HAP-1 (cell line): ENCODE measurements at places on chromosomes 12 and 14.

DNA sequence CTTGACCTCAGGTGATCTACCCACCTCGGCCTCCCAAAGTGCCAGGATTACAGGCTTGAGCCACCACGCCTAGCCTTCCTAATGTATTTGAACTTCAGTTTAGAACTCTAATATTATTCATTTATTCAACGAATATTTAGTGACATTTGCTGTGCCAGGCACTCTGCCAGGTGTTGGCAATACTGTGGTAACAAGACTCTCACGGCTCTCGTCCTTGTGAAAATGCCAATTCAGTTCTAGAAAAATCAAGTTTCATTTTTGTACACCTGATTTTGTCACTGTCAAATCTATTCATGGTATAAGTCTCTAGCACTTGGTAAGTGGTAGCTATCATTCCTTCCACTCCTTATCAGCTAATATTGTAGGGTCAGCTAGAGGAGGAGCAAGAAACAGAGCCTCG is 6.3 kb upstream of the PWP1 start:
- no peak for DNase-seq

GRCh38 chr12:121515615-121516014 is 65.2 kb downstream of the KDM2B start:
- no peak for DNase-seq

DNA sequence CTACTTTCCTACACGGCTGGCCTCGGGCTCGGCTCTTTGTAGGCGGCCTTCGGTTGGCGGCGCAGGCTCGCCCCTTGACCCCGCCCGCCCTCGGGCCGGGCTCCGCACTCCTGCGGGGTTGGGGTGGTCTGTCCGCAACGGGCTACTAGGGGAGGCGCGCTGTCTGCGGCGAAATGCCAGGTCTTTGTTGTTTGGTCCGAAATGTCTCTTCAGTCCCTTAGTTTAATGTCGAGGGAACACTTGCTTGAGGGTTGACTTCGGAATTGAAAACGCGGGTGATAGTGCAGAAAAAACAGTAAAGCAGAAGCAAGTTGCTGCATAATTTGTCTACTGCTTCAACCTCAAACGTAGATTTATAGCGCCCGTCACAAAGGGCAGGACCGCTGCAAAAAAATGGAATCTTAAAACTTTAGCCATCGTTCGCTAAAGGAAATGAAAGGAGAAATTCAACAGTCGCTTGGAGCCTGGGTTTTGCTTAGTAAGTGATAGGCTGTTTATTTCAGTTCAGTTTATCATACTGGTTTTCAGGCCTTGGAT is 390 bp downstream of the JKAMP start:
- DNase-seq, result peak; percentile 14

- no peak for DNase-seq
Measured at GRCh38 chr12:4153343-4153892, 120.1 kb upstream of the CCND2 start.

DNA sequence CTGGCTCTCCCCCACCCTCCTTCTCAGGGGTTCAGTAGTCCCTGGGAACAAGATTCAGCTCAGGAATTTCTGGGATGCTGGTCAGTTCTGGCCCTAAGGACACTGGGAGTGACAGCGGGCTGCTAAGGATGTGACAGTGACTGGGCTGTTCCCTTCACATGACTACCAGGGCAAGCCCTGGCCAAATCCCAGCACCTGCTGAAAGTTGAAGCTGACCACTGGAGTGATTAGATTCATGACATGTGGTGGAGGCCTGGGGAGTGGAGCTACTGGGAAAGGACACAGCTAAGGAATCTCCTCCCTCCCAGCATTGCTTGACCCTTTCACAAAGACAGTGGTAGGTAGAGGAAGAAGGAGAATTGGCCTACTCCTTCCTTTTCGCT is 204.9 kb downstream of the DAD1 start:
- no peak for DNase-seq

DNA sequence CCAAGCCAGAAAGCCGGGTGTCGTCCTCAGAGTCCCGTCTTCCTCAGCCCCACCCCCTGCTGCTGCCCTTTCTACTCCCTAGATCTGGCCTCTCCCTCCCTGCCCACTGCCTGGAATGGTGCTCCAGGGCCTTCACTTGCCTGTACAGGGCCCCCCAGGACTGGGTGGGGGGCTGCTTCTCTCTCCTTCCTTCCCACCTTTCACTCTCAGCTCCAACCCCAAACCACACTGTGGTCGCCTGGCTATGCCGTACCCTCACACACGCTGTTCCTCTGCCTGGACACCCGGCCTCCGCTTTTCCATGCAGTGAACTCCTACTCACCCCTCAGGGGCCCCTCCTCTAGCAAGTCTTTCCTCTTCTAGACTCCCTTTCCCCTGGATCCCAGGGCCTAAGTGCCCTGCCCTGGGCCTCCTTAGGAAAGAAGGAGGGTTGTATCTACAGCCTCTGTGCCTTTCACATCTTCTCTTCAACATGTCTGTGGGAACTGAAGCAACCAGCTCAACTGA is 25.5 kb upstream of the DIO3 start:
- DNase-seq, result no peak

GRCh38 chr12:113048716-113049127 is 7.8 kb upstream of the DTX1 start:
- DNase-seq, result peak; percentile 48

GRCh38 chr14:26209699-26210098 is 388.1 kb downstream of the NOVA1 start:
- DNase-seq, result no peak

DNA sequence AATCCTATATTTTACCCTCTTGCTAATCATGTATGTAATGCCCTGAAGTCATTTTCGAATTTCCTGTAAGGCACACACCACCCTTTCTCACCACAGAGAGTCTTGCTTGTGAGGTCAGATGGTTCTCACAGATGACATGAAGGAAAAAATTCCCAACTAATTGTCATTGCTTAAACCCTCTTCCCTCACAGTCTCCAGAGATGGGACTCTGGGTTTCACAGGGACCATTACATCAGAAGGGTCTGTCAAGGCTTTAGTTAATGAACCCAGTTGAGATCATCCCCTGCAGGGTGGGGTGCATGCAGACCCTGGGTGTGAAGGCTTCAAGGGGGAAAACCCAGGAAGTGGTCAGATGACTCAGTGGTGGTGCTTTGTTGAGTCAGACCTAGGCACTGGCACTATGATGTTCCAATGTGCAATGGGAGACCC is 229.6 kb downstream of the BCAT1 start:
- DNase-seq, result no peak

DNA sequence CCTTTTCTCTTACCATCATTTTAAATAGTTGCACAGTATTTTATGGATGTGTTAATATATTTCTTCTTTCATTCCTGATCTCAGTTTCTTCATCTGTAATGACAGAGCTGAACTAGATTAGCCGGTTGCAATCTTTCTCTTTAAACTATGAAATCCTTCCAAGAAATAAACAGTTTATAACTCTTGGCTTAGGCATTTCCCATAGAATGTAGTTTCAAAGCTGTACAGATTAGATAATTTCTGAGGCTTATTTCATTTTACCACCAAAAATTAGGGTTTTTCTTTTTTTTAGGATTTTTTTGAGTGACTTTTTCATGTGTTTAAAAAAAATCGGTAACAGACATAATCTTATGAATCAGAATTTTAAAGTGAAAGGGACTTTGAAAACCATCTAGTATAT is 144.0 kb downstream of the RAD51B start:
- no peak for DNase-seq

GRCh38 chr12:116314477-116314876 is 37.0 kb upstream of the MED13L start:
- no peak for DNase-seq

DNA sequence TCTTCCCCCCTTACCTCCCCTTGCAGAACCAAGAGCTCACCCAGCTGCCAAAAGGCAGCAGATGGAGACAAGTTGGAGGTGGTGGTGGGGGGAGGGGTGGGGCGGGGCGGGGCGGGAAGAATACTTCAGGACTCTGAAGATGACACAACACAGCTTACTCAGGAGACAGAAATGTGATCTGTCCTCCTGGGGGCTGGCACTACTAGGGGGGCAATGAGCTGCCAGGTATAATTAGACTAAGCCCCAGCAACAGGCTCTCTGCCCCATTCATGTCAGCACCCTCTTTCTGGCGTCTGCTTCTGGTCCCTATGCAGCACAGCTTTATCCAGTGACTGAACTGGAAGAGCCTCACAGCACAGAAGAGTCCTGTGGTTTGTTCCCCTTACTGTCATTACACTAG is 407.0 kb downstream of the MED13L start:
- no peak for DNase-seq

DNA sequence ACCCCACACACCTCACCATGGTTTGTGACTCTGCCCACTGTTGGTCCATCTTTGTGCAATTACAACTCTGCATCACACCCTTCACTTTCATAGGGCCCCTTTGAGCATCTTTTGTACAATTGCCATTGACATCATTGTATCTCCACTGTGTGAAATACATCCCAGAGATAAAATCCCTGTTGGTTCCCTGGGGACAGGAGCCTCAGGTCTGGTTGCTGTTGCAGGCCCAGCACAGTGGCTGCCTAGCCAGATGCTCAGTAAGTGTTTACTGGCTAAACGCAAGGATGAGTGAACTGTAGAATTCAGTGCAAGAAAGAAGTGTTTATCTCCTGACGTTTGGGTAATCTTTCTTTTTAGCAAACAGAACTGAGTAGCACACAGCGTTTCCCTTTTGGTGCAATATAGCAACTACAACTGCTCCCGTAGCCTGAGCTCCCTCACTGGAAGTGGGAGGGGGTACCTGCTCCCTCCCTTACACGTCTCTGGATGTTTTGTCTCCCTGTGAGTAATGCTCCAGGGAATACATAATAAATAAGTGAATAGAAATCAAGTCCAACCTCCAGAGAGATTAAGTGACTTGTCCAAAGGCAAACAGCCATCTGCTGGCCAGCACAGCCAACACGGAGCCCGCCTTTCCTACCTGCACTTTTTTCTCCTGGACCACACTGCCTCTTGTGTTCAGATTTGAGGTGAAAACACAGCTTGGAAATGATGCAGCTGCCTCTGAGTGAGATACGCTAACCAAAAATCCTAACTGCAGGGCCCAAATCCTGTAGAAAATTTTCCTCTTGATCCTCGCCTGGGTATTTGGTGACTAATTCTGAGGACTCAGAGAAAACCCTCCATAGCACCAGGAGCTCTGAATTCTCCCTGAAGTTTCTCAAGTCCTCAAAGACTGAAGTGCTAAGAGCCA is 27.4 kb downstream of the GALNT16 start:
- DNase-seq, result no peak

DNA sequence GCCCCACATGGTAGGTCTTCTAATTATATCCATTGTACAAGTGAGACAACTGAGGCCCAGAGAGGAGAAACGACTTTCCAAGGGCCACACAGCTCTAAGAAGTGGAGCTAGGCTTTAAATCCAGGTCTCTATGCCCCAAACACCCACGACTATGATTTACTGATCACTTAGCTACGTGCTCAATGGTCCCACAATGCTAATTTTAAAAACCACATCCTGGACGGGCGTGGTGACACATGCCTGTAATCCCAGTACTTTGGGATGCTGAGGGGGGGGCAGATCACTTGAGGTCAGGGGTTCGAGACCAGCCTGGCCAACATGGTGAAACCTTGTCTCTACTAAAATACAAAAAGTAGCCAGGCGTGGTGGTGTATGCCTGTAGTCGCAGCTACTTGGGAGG is 8.4 kb upstream of the MLEC start:
- DNase-seq, result no peak

GRCh38 chr12:129101816-129102215 is 248.5 kb downstream of the GLT1D1 start:
- DNase-seq, result no peak

DNA sequence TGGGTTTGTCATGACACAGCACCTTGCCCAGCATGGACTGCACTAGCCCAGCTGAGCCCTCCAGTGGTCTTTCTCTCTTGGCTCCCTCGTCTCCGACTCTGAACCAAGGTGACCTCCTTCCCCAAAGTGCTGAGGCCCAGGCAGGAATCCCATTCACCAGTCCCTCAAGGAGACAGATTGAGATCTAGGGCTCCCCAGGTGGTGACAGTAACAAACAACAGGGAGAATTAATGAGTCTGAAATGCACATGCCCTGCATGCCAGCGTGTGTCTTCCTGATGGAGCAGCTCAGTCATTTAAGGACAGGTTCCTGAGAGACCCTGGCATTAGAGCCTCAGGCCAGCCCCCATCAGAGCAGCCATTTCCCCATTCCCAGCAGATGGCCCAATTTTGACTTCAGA is 51.4 kb upstream of the OAS1 start:
- DNase-seq, result peak; percentile 37

GRCh38 chr14:50804181-50804721 is 26.7 kb downstream of the NIN start:
- no peak for DNase-seq

GRCh38 chr12:131852551-131853299 is 24.5 kb downstream of the MMP17 start:
- no peak for DNase-seq

GRCh38 chr14:28012629-28013415 is 753.8 kb upstream of the FOXG1 start:
- DNase-seq, result no peak

DNA sequence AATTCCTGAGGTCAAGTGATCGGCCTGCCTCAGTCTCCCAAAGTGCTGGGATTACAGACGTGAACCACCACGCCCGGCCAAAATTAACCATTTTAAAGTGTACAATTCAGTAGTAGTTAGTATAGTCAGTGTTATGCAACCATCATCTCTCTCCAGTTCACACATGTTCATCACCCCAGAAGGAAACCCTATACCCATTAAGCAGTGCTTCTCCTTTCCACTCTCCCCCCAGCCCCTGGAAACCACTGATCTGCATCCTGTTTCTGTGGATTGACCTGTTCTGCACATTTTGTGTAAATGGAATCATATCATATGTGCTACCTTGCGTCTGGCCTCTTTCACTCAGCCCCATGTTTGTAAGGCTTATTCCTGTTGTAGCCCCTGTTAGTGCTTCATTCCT is 52.2 kb downstream of the PHETA1 start:
- DNase-seq, result no peak

DNA sequence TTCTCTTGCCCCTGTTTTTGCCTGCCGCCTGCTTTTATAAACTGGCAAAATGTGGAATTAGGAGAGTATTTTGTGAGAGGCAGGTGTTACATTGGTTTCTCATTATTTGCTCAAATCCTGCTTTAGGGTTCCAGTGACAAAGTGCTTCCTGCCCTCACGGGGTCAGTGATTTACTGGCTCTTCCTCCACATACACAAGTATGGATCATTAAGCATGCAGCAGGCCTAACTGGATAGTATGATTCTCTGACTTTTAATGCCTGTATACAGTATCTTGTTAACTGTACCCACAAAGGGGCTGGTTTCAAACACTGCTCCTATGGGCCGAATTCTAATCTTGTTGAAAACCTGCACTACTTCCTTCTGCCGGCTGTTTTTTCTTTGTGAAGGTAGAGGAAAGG is 63.2 kb downstream of the PTCSC3 start:
- DNase-seq, result no peak

DNA sequence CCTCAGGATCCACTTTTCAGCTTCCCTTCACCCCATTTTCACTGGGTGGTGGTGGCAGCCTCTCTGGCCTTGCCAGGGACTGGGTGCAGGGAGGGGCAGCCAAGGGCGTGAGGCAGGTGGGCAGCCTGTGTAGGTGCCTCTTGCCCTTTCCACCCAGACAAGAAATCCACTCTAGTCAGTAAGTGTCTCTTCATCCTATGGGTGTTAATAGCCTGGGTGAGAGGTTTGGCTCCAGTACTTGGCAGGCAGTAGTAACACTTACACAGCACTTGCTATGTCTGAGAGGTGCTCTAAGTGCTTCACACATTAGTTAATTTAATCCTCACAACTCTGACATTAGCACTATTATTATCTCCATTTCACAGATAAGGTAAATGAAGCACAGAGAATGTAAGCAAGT is 171.9 kb downstream of the EMP1 start:
- DNase-seq, result no peak

- DNase-seq, result no peak
Measured at GRCh38 chr14:24427537-24428508, 1.6 kb downstream of the CBLN3 start.
